ENCODE measurements at places on chromosomes 1 and 21. TPM values are rescaled to one million over a fixed set of nuclear protein-coding genes. Genes with fewer than 3 reads are reported as not detected.
A peak's percentile ranks its signal among the peaks of the same experiment; 100 is the strongest.

The EPHB2 gene
- 5.5 TPM for total RNA-seq

DNA sequence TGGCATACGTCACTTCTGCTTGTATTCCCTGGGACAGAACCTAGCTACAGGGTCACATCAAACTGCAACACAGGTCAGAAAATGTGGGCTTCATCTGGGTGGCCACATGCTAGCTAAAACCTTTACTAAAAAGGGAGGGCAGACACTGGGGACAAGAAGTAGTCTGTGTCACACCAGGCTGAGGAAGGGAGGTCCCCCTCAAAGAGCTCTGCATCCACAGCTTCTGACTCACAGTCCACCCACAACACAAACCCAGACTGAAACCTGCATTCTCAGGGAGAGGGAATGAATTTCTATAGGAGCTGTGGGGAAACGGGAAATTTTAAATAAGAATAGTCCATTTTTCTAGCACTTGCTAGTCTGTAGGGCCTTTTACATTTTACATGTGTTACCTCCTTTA lies 16.2 kb downstream of the OLIG2 start:
- H3K36me3 ChIP-seq = no peaks in the 10 kb centered on the region
- no peaks in the 10 kb centered on the region for H3K27me3 ChIP-seq
- no peak overlapping the region for H3K4me3 ChIP-seq
- peak; percentile 10 for DNase-seq
- no peaks in the 10 kb centered on the region for H3K4me1 ChIP-seq
- H3K27ac ChIP-seq = no peak overlapping the region

GRCh38 chr1:3483801-3484444 lies 29.5 kb downstream of the ARHGEF16 start:
- H3K4me1 ChIP-seq = no peaks in the 10 kb centered on the region
- no peak overlapping the region for H3K27ac ChIP-seq
- H3K4me3 ChIP-seq = no peak overlapping the region
- DNase-seq = no peak

- H3K36me3 ChIP-seq = no peaks in the 10 kb centered on the region
- H3K4me1 ChIP-seq = no peaks in the 10 kb centered on the region
- no peak for DNase-seq
Observed at GRCh38 chr1:116579259-116579875, 8.5 kb upstream of the CD58 start.

- no peak overlapping the region for H3K4me3 ChIP-seq
- no peak for DNase-seq
- no peaks in the 10 kb centered on the region for H3K27me3 ChIP-seq
- H3K4me1 ChIP-seq = no peaks in the 10 kb centered on the region
- peaks cover 2% of the 10 kb centered on the region for H3K36me3 ChIP-seq
Observed at GRCh38 chr1:232440325-232441035, 189.5 kb downstream of the SIPA1L2 start.
